Pancreas (tissue), 10 donors: ENCODE measurements at places on chromosomes 5 and 9. TPM values are rescaled to one million over a fixed set of nuclear protein-coding genes. Genes with fewer than 3 reads are reported as not detected.

OR2S2 gene
- not detected for total RNA-seq

PFN3 gene
- total RNA-seq, result not detected

DNA sequence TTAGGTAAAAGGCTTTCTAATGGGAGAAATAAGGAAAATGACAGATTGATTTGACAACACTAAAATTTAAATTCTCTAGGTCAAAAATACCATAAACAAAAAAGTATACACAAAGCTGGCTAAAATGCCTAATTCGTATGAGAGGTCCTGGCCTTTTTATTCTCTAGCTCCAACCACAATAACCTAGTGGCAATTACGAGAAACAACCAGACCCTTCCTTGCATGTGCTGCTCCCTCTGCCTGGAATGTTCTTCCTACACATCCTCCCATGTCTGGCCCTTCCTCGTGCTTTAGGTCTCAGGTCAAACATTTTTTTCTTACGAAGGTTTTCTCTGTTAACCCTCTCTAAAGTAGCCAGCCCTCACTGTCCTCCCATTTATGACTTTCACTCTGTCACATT is 176.4 kb upstream of the PLPPR1 start:
- DNase-seq, result no peak

GRCh38 chr5:82100303-82101077 is 128.7 kb downstream of the ATG10 start:
- no peak for DNase-seq

GRCh38 chr5:172714491-172715420 is 56.2 kb downstream of the DUSP1 start:
- peak; percentile 66 for DNase-seq

ADCY2 gene
- 0.51 TPM for total RNA-seq

SPINK13 gene
- not detected for total RNA-seq

PCDHA1 gene
- 0.13 TPM for total RNA-seq

SCGB3A2 gene
- total RNA-seq, result 0.24 TPM

GRCh38 chr5:93588352-93589151 is 5.5 kb downstream of the NR2F1 start:
- DNase-seq, result no peak

GRCh38 chr5:77707791-77708190 is 68.3 kb downstream of the TBCA start:
- no peak for DNase-seq

PCDH12 gene
- total RNA-seq, result 0.55 TPM

DNA sequence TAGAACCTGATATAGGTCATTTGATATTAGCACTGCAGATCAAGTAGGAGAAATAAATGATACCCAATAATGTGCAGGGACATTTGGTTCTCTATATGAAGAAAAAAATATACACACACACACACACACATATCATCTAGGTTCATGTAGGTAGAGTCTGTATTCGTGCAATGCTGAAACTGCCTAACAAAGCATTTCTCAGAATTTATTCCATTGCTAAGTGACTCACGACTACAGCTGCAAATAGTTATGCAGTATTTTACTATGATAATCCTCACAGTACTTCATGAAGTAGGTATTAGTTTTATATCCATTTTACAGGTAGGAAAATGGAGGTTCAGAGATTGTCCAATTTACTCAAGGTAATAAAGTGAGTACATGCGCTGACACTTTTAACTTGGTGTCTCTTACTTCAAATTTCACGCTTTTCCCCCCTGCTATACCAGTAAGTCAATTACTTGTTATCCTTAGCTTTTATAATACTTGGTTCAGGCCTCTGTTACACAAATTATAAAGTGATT is 2.4 kb downstream of the GIN1 start:
- no peak for DNase-seq

GRCh38 chr9:13282998-13283397 is 3.5 kb upstream of the MPDZ start:
- no peak for DNase-seq

- DNase-seq, result no peak
Observed at GRCh38 chr5:1702318-1702717, 97.3 kb downstream of the MRPL36 start.
